Upper lobe of left lung (tissue), 6 donors: ENCODE measurements at places on chromosomes 5 and 9. TPM values are rescaled to one million over a fixed set of nuclear protein-coding genes. Genes with fewer than 3 reads are reported as not detected.

- DNase-seq = peak; percentile 83
Measured at GRCh38 chr5:125412561-125413495, 666.4 kb upstream of the ZNF608 start.

GRCh38 chr9:94693485-94694204 lies 32.9 kb upstream of the AOPEP start:
- DNase-seq = no peak

GRCh38 chr5:177459357-177459756 lies 12.7 kb downstream of the PRR7 start:
- DNase-seq = no peak

- no peak for DNase-seq
Measured at GRCh38 chr5:143436871-143437270, 33.4 kb upstream of the NR3C1 start.

DNA sequence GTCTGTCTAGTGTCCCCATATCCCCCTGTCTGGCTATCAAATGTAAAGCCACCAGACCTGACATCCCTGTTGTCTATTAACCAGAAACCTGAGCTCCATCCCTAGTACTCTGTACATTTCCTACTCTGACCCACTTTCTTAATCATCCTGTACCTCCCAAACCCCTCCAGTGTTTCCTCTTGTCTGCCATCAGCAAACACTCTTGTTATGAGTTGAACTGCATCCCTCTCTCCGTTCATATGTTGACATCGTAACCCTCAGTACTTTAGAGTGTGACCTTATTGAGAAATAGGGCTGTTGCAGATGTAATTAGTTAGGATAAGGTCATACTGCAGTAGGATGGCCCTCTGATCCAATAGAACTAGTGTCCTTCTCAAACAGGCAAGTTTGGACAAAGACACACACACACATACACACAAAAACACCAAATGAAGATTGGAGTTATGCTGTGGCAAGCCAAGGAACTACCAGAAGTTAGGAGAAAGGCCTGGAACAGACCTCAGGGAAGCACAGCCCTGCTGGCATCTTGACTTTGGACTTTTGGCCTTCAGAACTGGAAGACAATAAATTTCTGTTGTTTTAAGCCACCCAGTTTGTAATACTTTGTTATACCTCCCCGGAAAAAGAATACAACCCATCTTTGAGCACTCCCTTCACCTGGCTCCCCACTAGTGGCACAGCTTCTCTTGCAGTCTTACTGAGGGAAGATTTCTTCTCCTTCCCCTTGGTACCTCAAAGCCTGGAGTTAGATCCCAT lies 180.0 kb upstream of the PTGER4 start:
- DNase-seq = no peak

DNA sequence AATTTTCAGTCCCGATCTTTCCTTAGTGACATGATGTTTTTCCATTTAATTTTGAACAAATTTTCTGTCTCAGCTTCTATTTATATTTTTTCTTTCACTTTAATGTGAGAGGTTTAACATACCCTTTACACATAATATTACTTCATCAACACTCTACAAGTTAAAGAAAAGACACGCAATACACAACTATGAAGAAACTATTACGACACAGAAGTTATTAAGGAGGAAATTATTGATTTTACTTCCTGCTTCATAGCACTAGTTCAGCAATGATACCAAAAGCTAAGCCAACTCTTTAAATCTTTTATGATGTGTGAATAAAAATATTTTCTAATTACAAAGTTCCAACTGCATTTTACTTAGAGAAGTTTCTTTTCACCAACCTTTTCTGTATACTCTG lies 432.3 kb upstream of the DAB2 start:
- DNase-seq = no peak

- no peak for DNase-seq
Measured at GRCh38 chr5:38718771-38719391, 126.9 kb upstream of the OSMR start.

DNA sequence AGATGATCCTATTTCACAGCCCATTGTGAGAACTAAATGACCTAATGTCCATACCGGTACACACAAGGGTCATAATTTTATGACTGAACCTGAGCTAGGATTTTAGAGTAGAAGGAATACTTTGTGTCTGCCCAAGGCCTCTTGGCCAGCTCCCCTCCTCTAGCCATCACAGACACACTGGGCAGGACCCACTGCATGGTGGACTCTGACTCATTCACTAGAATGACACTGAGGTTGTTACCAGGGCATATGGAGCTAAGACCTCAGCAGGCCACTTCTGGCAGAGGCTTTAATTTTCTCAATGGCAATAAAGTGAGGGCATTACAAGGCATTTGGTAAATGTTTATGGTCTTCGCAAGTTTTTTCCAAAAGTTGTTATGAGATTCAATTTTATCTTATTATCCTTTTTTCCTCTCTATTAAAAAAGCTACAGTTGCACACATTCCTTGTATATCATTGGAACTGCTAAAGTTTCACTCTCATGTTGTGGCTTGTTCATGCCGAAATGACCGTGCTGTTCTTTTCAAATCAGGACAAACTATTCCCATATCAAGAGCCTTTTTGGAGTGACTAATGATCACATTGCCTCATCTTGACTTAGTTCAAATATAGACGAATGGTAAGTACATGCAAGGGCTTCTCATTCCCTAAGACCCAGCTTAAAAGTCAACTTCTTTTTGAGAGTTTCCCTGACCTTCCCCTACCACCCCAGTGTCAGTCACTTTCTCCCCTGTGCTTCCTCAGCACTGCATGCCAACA lies 595.7 kb downstream of the ACTL7B start:
- no peak for DNase-seq

DNA sequence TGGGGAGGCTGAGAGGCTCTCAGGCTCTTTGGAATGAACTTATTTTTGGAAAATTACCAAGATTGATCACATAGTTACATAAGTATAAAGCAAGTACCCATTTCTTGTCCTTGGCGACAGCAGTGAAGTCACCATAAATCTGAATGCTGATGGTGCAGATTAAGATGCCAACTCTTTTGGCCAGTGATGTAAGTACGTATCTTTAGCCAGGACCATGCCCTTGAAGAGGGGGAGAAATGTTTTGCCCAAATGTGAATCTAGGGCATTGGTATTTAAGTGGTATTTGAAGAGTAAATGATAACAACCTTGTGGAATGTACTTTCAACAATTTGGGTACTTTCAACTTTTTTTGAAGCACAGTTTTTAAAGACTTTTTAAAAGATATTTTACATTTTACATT lies 68.2 kb upstream of the RAD23B start:
- DNase-seq = no peak

- no peak for DNase-seq
Measured at GRCh38 chr9:93525476-93525875, 50.9 kb upstream of the PHF2 start.

- no peak for DNase-seq
Measured at GRCh38 chr5:27854243-27854852, 816.0 kb upstream of the CDH9 start.

- no peak for DNase-seq
Measured at GRCh38 chr5:88675168-88675707, 207.7 kb downstream of the MEF2C start.

DNA sequence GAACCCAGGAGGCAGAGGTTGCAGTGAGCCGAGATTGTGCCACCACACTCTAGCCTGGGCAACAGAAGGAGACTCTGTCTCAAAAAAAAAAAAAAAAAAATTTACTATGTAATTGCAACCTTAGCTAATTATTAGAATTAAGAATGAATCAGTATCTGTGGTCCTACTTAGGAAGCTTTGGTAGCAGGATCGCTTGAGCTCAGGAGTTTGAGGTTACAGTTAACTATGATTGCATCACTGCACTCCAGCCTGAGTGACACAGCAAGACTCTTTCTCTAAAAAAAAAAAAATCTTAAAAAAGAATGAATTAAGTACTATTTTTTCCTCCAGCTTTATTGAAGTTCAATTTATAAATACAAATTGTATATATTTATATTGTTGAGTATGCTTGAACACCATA lies 16.7 kb downstream of the NDUFAF2 start:
- DNase-seq = no peak

DNA sequence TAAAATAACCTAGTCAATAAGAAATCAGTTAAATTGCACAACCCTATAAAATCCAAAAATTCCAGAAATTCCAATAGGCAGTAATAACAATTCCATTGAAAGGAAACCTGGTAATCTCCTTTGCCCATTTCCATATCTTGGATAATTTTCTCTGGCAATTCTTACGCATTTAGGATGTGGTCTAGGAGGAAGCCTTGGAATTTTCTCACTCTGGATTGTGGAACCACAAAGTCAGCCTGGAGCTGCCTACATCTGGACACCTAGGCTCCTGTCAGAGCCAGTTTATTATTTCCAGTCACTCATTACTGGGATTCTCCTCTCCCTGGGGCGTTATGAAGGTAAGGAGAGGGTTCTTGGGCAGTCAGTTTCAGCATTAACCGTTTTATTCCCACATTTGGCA lies 40.3 kb upstream of the GNE start:
- no peak for DNase-seq

- peak; percentile 12 for DNase-seq
Measured at GRCh38 chr9:114016101-114016500, 62.0 kb downstream of the AMBP start.

DNA sequence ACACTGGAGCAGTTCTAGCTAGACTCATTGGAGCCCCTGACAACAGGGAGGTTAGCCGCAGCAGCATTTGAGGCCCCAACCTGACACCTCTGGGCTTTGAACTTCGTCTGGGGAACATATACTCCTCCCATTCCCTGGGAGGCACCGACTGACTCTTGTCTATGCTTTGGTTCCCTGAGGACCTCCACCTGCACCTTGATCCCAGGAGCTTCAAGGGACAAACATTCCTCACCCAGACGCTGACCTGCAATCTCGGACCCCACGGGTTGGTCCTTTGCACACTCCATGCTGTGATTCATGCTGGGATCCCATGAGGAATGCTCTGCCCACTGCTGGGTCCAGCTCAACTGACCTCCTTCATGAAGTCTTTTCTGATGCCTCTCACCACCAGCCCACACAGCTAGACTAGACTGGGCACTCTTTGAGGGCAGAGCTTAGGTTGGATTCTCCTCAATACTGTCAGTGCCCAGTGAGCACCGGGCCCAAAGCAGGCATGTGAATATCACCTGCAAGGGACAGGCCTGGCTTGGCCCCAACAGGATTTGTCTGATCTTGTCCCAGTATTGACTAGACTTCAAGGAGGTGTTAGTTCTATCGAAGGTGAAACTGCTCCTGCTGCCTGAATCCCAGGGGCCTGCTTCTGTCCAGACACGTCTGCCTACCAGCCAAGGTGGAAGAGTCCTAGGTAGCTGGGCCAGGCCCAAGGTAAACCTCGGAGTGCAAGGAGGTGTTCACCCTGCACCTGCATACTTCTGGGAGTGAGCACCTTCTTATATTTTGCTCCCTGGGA lies 51.8 kb upstream of the ZBTB43 start:
- DNase-seq = no peak

DNA sequence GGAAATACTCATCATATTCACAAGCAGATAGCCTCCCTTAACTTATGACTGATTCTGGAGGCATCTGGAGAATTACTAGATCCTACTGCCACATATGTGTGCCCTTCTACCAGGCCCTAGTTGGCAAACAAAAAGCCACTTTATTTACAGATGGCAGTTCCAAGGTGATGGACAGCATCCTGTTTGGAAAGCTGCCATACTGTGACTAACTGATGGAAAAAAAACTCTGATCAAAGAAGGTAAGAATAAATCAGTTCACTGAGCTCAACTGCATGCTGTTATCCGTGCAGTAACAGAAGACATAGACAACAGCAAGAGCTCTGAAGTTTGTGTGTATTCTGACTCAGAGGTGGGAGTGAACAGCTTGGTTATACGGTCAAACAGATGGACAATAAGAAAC lies 279.8 kb upstream of the POU5F2 start:
- no peak for DNase-seq

DNA sequence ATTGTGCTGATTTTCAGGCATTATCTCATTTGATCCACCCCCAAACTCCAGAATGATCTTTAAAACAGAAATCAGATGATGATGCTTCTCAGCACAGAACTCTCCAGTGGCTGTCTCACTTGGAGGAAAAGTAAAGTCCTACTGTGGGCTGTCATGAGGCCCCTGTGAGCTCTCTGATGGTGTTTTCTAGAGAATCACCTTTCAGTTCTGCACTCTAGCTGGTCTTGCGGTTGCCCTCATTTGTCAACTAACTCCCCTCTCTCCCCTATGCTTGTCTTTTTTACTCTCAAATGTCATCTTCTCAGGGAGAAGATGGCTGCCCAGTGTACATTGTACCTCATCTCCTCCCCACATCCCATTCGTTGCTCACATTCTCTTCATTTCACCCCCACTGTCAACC lies 295.8 kb downstream of the MLLT3 start:
- DNase-seq = no peak

GRCh38 chr5:6742081-6742758 lies 29.0 kb downstream of the TENT4A start:
- DNase-seq = no peak

DNA sequence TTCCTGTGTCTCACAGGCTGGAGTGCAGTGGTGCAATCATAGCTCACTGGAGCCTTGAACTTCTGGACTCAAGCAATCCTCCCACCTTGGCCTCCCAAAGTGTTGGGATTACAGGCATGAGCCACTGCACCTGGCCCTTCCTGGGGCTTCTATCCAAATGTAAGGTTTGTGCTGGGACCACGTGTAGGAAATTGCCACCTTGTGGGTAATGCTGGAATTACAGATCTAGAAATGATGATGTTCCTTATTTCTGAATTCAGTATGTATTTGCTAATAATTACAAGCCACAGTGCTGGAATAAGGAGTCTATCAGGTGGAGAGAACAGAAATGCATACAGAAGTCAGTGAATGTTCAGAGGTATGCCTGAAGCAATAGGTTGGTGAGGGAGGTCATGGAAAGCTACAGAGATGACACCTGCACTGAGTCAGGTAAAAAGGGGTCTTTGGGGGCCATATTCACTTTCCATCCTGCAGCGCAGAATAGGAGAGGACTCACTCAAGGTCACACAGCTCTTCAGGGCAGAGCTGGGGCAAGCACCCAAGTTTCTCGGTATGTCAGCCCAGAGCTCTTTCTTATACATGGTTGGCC lies 8.8 kb upstream of the IGFBPL1 start:
- no peak for DNase-seq

GRCh38 chr5:143334903-143335302 lies 68.6 kb downstream of the NR3C1 start:
- no peak for DNase-seq

DNA sequence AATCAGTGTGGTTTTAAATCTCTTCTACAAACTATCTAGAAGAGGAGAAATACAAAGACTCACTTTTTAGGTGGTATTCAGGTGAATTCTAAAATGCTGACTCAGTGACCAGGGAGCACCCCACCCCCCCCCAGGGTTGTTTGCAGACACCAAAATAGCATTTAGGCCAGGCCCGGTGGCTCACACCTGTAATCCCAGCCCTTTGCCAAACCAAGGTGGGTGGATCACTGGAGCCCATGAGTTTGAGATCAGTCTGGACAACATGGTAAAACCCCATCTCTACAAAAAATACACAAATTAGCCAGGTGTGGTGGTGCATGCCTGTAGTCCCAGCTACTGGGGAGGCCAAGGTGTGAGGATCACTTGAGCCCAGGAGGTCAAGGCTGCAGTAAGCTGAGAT lies 119.0 kb upstream of the LMX1B start:
- DNase-seq = no peak

The ARHGEF37 gene
- total RNA-seq = 8.1 TPM

The ADAMTS19 gene
- total RNA-seq = not detected

The NUDT2 gene
- total RNA-seq = 4.2 TPM

The BTNL9 gene
- 71.8 TPM for total RNA-seq

The IGIP gene
- total RNA-seq = 11.9 TPM

The CDH18 gene
- not detected for total RNA-seq
